ENCODE measurements at places on chromosomes 7 and 10.
A peak's percentile ranks its signal among the peaks of the same experiment; 100 is the strongest.

- DNase-seq, result no peak
Observed at GRCh38 chr7:37488163-37488764, 39.6 kb upstream of the ELMO1 start.

DNA sequence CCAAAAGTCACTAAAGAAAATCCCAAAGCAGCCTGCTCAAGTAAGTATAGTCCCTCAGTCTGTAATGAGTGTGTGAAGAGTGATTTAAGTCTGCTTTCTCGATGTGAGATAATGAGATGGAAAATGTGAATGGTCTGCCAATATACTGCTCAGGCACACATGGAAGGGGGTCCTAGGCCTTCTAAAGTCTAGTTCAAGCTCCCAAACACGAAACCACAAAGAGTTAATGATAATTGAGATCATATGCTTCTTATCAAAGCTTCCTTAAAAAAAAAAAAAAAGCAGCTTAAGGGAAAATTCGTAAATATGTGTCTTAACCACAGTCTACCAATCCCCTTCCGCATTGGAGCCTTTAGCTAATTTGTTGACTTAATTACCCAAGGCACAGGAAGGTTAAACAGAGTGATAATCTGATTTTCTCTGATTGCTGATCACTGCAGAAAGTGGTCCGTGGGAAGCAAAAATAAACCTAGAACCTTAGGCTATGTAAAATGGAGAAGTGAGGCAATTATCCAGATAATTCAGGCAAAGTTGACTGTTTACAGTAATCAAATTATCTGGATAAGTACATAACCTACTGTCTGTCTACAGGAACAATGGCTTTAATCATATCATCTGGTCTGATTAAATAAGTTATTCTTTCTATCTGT is 172.9 kb downstream of the MBL2 start:
- no peak for DNase-seq

- no peak for DNase-seq
Observed at GRCh38 chr10:10676972-10677371, 340.7 kb upstream of the CELF2 start.

- no peak for DNase-seq
Observed at GRCh38 chr10:20976891-20977290, 79.8 kb upstream of the NEBL start.

DNA sequence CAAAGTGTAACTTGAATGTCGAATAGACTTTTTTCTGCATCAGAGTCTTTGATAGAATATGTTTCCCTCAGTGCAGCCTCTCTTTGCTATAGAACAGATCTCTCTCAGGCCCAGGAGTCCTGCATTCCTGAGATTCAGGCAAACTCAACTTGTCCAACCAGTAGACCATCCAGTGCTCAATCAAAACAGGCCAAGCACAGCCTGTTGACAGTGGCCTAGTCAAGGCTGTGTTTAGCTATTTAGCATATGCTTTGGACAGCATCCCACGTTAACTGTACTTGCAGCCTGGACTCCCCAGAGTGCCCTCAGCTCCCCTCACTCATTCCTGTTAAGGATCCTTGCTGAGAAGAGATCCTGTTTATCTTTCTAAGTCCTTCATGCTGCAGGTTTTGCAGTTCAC is 16.3 kb downstream of the OR6V1 start:
- no peak for DNase-seq

- DNase-seq, result no peak
Observed at GRCh38 chr7:101951757-101952156, 134.3 kb downstream of the CUX1 start.

- DNase-seq, result no peak
Observed at GRCh38 chr10:20415684-20416083, 481.4 kb downstream of the NEBL start.

- no peak for DNase-seq
Observed at GRCh38 chr7:382043-382400, 92.1 kb downstream of the FOXL3 start.

GRCh38 chr10:122617476-122618270 is 57.1 kb downstream of the DMBT1 start:
- DNase-seq, result no peak

- DNase-seq, result no peak
Observed at GRCh38 chr10:31073996-31074721, 42.5 kb upstream of the ZNF438 start.

DNA sequence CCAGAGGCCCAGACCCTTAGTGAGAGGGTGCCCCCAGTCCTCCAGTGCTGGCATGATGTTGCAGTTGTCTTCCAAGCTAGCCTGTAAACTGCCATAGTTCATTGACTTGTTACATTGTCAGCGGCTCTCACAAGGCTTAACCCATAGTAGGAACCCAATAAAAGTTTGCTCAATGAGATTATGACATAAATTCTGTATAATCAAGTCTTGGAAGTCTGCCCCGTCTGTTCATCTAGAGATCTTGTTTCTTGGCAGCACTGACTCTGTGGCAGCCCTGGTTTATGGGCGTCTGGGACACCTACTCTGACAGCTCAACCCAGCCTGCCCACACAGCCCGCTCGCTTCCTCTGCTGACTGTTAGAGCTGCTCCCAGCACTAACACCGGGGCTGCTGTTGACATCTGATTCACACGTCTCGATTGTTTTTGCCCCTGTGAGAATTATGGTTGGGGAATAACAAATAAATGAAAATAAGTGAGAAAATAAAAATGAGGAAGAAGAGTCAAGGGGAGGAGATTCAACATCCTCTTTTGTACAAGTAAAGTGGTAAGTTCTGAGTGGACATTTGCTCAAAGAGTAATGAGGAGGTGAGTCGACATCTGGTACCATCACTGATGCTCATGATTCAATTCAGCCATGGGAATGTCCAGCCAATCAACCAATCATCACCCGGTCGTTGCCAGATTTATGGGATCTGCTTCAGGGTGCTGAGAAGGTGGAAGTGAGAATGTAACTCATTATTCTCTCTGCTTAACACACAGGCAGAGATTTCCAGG is 160.8 kb downstream of the SPAG6 start:
- peak; percentile 54 for DNase-seq

- DNase-seq, result no peak
Observed at GRCh38 chr7:128103498-128104107, 72.4 kb upstream of the LRRC4 start.

DNA sequence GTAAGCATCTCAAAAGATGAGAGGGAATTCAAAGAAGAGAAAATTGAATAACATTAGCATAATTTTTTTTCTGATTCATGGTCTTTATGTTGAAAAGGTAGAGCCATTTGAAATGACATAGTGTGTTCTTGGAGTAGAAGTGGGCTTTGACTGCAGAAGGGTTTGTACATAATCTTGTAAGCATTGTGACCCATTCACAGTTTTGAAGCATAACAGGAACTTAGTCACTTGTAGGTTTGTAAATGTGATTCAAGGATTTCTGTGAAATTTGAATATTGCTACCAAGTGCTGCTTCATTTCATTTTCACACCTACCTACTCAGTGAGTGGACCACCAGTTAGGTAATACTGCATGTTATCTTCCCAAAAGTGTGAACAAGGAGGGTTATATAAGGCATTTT is 68.6 kb downstream of the PON1 start:
- no peak for DNase-seq

DNA sequence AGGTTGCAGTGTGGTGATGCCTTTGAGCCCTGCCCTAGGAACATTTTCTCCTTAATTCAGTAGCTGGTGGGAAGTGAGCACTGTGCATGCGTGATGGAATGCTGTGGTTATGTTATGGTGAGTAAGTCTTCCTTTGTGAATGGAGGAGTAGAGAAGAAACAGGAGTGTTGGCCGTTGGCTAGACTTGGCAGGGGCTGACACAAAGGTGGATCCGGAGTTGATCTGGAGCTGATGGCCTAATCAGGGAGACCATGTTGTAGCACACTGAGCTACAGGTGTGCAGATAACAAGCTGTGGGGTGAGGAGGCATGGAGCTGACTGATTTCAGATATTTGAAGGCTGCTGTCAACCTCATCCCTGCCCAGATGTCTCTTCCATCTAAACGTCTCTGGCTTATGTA is 122.3 kb downstream of the CNNM2 start:
- no peak for DNase-seq

GRCh38 chr7:151439855-151440798 is at the start of gene CRYGN:
CRYGN (minus strand) TSS chr7:151440141; CDS start chr7:151439917, 224 bp downstream.
- DNase-seq, result no peak

GRCh38 chr10:26430641-26431163 is 7.4 kb upstream of the APBB1IP start:
- no peak for DNase-seq

DNA sequence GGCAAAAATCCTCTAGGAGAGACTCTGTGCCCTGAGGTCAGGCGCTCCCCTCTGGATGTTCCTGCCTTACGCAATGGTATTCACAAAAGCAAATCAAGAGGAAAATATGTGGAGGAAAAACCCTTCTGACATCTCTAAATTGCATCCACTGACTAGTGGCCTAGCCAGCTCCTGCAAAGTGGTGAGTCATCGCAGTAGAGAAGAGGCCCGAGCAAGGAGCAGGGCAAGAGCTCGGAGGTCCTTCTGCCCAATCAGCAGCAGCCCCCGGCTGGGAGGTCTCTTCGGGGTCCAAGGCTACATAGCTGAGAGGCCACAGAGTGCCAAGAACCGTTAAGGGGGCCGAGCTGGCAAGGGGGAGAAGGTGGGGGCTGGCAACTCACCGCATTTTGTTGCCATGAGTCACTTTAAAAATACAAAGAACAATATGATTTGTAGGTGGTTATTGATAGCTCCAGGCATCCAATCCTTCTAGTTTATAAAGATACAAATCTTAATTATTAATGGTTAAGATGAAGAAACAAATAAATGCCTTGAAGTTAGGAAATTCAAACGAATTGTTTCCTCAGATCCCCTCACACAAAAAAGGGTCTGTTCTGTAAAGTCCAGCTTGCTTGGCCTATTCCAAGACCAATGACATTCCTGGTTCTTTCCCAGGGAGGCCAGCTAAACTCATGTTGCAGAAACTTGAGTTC is 161.6 kb downstream of the PKD1L1 start:
- no peak for DNase-seq

GRCh38 chr10:48748573-48748972 is 63.9 kb downstream of the WDFY4 start:
- DNase-seq, result no peak

GRCh38 chr7:128360359-128360678 is 1.2 kb downstream of the PRRT4 start:
- no peak for DNase-seq

- DNase-seq, result no peak
Observed at GRCh38 chr10:101110856-101111523, 20.1 kb upstream of the TLX1 start.

- DNase-seq, result no peak
Observed at GRCh38 chr7:106092204-106092603, 19.9 kb downstream of the SYPL1 start.

DNA sequence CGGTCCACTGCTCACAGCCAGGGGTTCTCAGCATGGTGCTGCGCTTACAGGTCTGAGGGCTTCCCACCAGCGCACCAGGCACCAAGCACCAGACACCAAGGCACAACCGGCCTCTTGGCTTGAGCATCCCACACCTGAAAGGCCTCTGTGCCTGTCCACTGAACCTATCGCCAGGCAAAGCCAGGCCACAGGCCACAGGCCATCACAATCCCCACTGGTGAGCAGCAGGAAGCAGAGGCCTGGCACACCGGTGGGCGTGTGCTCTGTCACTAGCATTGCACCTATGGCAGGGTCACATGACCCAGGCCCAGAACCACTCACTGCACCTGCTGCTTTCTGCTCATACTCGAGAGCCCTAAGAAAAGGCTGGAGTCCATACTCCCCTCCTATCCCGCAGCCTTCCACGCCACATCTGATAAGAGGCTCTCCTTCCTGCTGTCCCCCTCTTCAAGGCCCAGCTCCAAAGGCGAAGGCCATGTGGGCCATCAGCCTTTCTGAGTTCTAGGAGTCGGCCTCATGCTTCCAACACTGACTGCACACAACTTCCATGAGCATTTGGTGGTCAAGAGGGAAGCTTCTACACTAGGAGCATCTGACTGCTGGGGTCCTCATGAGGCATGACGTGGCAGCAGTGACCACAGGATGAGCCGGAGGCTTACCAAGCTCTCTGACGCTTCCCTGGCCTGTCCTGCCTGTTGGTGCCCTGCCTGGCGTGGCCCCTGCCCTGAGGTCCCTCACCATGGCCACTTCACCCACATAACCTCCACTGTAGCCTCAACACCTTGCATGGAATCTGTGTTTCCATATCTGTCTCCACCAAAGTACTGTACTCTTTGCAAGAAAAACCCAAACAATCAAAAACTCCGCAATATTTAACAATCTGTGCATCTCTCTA is 166.3 kb downstream of the TNS3 start:
- DNase-seq, result no peak
